ENCODE measurements at places on chromosomes 1 and 21. TPM values are rescaled to one million over a fixed set of nuclear protein-coding genes. Genes with fewer than 3 reads are reported as not detected.
A peak's percentile ranks its signal among the peaks of the same experiment; 100 is the strongest.

DNA sequence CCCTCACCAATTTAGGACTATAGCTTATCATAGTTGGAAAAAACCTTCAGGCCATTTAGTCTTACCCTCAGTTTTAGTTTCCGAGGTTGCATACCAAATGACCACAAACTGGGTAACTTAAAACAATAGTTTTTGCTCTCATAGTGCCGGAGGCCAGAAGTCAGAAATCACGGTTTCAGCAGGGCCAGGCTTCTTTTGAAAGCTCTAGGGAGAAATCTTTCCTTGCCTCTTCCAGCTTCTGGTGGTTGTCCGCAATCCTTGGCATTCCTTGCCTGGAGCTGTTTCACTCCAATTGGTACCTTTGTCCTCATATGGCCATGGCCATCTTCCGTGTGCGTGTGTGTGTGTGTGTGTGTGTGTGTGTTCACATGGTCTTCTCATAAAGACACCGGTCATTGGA lies 12.4 kb upstream of the PLXNA2 start:
- DNase-seq = no peak

Gene NUP210L
- total RNA-seq = 0.04 TPM

- no peak for DNase-seq
Measured at GRCh38 chr1:111654839-111655238, 35.2 kb downstream of the RAP1A start.

GRCh38 chr1:38516560-38516959 lies 343.0 kb downstream of the RRAGC start:
- no peak for DNase-seq

Gene MRPL24
- 65.0 TPM for total RNA-seq

Gene CLCA2
- not detected for total RNA-seq

Gene ARMH1
- total RNA-seq = 1.6 TPM

GRCh38 chr1:219917281-219917680 lies 11.1 kb downstream of the SLC30A10 start:
- no peak for DNase-seq

GRCh38 chr1:226512076-226512728 lies 36.4 kb upstream of the STUM start:
- no peak for DNase-seq

DNA sequence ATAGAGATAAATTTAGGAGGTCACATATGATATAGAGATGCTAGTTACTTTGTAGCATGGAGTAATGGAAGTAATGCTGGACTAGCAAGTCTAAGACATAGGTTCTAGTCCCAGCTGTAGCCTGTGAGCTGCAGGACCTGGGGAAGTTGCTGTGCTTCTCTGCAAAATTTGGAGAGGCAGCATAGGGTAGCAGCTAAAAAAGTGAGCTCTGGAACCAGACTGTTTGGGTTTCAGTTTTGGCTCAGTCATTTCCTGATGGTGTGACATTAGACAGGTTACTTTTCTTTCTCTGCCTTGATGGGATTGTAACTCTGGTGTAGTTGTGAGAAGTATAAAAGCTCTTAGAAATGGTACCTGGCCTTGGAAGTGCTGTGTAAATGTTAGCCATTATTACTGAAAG lies 3.3 kb downstream of the METTL13 start:
- no peak for DNase-seq

GRCh38 chr1:173996995-173997394 lies 25.2 kb downstream of the RC3H1 start:
- DNase-seq = no peak

DNA sequence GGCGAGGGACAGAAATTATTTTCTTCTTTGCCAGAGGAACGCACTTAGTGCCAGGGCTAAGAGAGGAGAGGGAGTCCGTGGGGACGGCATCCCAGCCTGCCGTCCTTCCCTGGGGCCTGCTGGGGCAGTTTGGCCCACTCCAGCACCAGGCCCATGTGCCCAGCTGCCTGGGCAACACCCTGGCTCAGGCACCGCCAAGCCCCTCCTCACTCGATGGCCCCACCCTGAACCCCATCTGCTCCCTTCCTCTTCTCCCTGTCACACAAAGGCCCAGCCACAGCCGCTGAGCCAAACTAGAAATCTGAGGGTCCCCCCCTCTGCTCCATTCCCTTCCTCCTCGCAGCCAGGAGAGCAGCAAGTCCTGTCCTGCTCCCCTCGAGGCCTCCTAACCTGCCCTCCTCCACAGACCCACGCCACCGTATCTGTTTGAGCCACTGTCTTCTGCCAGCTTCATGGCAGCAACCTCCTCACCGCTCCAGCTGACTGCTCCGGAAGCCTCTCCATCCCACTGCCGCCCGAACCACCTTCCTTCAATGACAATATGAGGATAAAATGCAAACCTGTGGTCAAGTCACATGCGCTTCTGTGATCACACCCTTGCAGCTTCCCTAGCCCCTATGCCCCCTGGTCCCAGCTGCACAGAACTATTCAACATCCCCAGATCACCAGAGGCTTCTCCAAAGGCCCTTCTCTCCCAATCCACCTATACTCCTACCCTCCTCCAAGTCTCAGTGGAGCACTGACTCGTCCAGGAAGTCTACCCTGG lies 8.4 kb upstream of the TNNI1 start:
- no peak for DNase-seq

GRCh38 chr1:147721716-147722115 lies 38.7 kb downstream of the GJA5 start:
- DNase-seq = no peak

Gene TMEM69
- total RNA-seq = 14.4 TPM

GRCh38 chr1:109060707-109061106 lies 15.1 kb downstream of the TAF13 start:
- DNase-seq = no peak

DNA sequence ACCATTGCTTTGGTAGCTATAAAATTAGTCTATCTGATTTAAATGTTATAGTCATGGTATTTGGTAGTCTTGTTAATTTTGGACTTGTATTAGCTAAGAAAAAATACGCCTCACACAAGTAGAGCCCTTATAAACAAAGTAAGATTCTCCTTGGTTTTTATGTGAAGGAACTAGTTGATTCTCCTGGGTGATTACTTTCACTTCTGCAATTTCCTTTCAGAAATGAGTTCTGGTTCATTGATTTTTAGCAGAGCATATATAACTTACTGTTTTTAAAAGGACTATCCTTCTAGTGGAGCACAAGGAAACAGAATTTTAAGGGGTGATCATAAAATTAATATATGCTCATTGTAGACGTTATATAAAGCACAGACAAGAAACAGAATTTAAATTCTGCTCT lies 120.1 kb downstream of the BACH1 start:
- peak; percentile 12 for DNase-seq

Gene KIRREL1
- total RNA-seq = 26.2 TPM

Gene RBM8A
- 116 TPM for total RNA-seq

GRCh38 chr1:54987427-54987826 lies 7.0 kb downstream of the TMEM61 start:
- DNase-seq = no peak

Gene TNFSF4
- total RNA-seq = 1.4 TPM

Measured in muscle of leg (tissue), 16 donors.